Pulmonary artery endothelial cell (primary cell): ENCODE measurements at places on chromosomes 12 and 14. TPM values are rescaled to one million over a fixed set of nuclear protein-coding genes. Genes with fewer than 3 reads are reported as not detected.
A peak's percentile ranks its signal among the peaks of the same experiment; 100 is the strongest.

- DNase-seq, result no peak
These were observed 36.5 kb downstream of the CMKLR1 start for GRCh38 chr12:108302403-108303311.

ALDH1L2 gene
- 2.5 and 2.9 TPM in 2 replicates for total RNA-seq

DNA sequence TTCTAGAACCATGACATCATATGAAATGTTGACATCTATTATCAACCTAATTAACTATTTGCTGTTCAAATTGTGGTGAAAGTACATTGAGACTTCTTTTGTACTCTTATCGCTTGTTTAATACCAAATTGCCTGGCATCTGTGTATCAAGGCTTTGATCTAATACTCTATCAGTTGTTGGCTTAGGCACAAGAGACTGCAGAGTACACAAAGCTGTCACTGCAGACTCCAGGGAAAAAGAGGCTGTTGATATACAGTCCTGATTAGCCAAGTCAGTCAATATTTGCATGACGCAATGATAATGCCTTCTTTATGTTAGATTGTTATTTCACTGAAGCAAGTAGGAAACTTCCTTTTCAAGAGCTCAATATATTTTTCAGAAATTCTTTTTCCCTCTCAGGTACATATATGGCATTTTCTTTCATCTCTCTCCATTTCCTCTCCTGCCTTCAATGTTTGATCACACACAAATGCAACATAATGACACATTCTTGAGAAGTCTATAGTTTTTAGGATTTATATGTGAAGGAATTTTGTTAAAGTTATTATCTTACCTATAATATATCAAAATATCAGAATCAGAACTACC lies 32.3 kb upstream of the PTCSC3 start:
- no peak for DNase-seq

GRCh38 chr14:25034803-25035681 lies 14.9 kb downstream of the STXBP6 start:
- no peak for DNase-seq

SYT10 gene
- total RNA-seq, result not detected in 2 replicates

GRCh38 chr12:24565300-24565699 lies 383.6 kb downstream of the BCAT1 start:
- DNase-seq, result no peak

PSME1 gene
- total RNA-seq, result 121 and 126 TPM in 2 replicates

DNA sequence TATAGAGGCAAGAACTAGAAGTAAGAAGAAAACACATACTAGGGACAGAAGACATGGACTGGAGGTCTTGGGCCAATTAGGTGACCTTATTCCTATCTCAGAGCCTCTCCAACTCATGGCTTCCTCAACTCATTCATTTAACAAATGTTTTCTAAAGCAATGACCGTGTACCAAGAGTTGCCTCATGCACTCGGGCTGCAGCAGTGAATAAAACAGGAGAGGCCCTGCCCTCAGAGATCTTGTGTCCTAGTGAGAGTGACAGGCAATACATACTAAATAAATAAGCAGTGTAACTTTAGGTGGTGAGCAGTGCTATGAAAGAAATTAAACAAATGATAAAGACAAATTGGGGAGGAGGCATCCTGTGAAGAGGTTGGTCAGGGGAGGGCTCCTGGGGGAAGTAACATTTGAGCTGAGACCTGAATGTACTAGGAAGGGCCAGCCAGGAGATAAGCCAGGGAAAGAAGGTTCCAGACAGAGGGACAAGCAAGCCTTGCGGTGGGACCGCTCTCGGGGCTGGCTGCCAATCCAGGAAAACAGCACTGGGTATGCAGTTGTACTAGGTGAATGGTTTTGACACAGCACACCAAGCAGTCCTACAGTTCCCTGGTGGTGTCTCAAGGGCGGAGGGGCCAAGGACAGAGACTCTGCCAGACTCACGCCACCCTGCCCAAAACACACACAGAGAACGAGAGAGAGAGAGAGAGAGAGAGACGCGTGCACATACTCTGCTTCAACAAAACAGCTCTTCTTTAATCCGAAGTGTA lies 1.3 kb downstream of the NINJ2 start:
- no peak for DNase-seq

TMTC1 gene
- total RNA-seq, result 15.0 and 49.9 TPM in 2 replicates

TGFB3 gene
- total RNA-seq, result 2.6 and 3.1 TPM in 2 replicates

DNA sequence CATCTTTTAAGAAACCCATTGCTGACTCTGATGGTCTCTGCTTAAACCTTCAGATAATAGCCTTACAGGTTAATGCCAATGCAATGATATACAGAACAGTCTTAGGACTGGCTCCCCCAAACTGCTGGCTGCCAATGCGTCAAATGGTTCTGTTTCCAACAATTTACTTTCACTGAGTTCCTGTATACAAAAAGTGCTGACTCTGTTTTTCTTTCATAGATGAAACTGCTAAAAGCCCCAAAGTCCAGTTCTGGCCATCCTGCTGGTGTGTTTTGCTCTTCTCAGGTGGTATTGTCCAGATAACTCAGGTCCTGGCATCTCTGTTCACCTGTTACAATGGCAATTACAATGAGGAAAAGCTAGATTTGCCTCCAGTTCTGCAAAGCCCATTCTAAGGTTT lies 326.9 kb downstream of the GRIN2B start:
- DNase-seq, result no peak

DNA sequence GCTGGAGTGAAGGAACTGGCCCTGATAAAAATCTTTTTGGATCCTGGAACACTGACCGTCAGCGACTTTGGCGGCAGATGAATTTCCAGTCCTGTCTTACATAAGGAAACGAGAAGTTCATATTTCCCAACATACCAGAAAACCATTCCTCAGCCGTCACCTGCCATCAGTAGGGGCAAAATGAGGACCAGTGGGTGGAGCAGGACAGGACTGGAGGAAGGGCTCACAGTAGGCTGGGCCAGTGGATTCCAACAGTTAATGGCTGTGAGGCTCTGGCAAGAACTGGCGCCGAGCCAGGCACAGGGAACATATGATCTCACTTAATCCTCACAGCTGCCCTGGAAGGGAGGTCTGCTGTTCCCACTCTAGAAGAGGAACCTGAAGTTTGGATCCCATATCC lies 67.2 kb upstream of the FAM181A start:
- DNase-seq, result no peak

GRCh38 chr14:66311990-66312389 lies 174.2 kb upstream of the CCDC196 start:
- DNase-seq, result no peak

DNA sequence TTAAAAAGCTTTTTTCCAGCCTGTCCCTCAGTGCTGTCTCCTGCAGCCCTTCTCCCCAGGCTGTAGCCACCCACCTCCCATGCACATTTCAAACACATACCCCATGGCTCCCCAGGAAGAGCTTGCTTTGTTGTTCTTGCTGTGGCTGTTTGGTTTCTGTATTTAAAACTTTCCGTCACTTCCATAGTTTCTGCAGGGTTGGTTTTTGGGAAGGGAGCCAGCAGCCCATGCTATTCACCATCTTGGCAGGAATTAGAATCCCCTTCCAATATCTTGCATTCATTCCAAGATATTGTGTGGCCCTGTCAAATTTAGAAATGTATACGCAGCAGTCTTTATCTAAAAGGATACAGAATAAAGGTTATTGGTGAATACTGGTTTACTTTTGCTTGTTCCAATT lies 29.6 kb downstream of the CFAP251 start:
- no peak for DNase-seq

- DNase-seq, result no peak
These were observed 57.6 kb downstream of the BRMS1L start for GRCh38 chr14:35883677-35884293.

IQSEC3 gene
- total RNA-seq, result not detected in 2 replicates

TBC1D30 gene
- total RNA-seq, result 18.8 and 19.9 TPM in 2 replicates

DNA sequence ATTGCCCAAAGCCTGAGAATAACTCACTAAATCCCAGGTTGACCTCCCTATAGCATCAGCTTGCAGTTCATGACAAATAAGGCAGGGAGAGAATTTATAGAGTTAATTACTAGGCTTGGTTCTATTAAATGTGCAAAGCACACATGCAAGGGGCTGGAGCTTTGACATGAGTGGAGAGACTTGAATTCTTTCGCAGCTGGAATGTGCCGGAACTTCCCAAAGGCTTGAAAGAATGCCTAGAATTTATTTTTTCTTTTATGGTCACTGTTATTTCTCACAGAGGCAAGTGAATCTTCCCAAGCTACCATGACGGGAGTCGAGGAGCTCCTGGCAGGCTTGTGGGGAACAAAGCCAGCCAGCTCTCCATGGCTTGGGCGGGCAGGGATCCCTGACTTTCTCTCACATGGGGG lies 95.5 kb upstream of the USP44 start:
- no peak for DNase-seq

GRCh38 chr12:107895966-107896365 lies 121.5 kb downstream of the ASCL4 start:
- no peak for DNase-seq

GRCh38 chr12:65827827-65828231 lies 3.5 kb downstream of the HMGA2 start:
- no peak for DNase-seq

GRCh38 chr12:99278899-99279298 lies 368.7 kb upstream of the GARIN6 start:
- DNase-seq, result no peak

GRCh38 chr14:98543074-98543473 lies 728.9 kb downstream of the BCL11B start:
- no peak for DNase-seq

DNA sequence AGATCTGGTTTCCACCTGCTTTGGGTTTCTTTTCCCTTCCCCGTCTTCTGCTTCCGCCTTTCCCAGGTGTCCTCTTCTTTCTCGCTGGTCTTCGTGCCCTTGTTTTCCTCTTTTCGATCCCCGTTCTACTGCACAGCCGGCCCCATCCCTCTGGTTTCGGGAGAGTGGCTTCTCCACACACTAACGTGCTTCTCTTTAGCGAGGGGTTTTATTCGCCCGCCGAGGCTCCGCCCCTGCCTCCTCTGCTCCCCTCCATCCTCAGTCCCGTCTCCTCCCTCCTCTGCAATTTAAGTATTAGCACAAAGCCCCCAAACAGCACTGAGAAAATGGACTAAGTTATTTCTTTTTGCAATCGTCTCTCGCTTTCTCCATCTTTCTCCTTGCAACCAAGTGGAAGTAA lies at the start of gene SLC7A8:
Gene SLC7A8, minus strand, starts transcription at position 182 of the 400 bp plus-strand sequence. CDS start 746 bp downstream, outside the sequence.
- DNase-seq, result no peak

- DNase-seq, result no peak
These were observed 170.1 kb downstream of the STXBP6 start for GRCh38 chr14:24879661-24880386.

DNA sequence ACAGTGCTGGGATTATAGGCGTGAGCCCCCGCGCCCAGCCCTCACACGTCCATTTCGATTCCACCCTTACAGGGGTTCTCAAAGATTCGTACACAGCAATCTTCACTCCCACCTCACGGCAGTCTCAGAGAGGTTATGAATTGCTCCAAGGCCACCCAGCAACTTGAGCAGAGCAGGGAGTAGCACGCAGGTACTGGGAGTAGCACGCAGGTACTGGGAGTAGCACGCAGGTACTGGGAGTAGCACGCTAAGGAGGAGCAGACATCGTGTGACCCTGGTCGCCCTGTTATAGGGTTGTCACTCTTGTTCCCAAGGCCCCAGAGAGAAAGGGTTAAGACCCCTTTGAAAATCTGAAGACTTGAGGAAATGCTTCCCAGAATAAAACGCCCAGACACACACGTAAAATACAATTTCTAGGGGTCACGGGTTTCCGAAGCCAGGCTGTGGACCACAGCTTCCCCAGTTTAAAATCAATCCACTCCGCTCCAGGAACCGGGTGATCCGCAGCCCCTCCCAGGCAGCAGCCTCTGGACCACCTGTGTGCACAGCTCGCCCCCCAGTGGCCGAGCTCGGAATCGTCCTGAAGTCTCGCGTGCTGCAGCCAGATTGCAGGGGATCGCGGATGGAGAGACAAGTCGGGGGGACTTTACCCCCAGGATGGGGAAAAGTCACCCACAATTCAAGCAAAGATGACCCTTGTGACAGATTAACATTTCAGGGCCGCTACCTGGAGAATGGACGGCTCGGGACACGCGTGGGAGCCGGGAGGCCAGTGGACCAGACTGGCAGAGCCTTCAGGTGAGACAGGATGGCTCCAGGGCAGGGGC lies 92.0 kb downstream of the SCARB1 start:
- DNase-seq, result no peak

GRCh38 chr14:80636071-80636470 lies 305.5 kb downstream of the CEP128 start:
- DNase-seq, result no peak

GRCh38 chr14:80310938-80311750 lies 99.8 kb upstream of the DIO2 start:
- DNase-seq, result peak; percentile 15

- no peak for DNase-seq
These were observed 447.3 kb downstream of the NELL2 start for GRCh38 chr12:44428825-44429224.

DNA sequence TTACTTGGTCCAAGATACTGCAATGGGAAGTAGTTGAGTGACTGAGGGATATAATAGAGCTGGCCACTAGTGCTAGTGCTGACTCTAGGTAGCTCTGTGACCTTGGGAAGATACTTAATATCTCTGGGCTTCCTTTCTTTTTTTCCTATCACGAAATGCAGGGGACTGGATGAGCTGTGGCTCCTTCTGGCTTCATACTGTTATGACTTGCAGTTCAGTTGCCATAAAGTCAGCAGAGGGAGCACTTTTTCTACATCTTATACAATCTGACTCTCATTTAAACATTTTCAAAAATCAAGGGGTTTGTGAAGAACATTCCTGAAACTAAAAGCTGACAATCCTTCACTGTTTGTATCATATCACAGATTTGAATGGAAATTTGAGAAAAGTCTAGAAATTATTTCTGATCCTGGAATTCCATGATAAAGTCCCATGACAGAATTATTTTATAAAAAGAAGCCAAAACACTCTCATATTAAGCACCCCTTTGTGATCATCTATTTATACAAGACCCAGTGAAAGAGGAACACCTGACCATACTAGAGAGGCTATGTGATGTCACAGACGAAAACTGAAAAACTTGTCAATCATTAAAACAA lies 5.3 kb downstream of the BHLHE41 start:
- no peak for DNase-seq
